ENCODE measurements at places on chromosomes 5 and 9.

GRCh38 chr9:95044731-95045508, 272.6 kb downstream of the FANCC start:
- no peak for DNase-seq

- DNase-seq, result no peak
Measured at GRCh38 chr9:3308609-3309008, 217.2 kb downstream of the RFX3 start.

DNA sequence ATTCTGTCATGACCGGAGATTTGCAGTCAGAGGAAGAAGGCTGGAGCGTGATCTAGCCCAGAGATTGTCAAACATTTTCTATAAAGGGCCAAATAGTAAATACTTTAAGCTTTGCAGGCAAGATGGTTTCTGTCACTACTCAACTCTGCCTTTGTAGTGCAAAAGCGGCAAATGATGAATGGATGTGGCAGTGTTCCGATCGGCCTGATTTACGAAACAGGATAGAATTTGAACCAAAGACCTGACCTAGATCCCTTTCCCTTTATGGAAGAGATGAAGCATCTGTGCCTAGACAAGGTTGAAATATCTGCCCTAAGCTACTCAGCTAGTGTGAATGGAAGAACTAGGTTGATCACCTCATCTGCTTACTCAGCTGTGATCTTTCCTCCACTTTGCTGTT, 209.5 kb downstream of the YTHDC2 start:
- DNase-seq, result no peak

- no peak for DNase-seq
Measured at GRCh38 chr5:137439645-137440044, 59.5 kb downstream of the SPOCK1 start.

GRCh38 chr9:136078024-136078423, 17.1 kb downstream of the NACC2 start:
- no peak for DNase-seq

DNA sequence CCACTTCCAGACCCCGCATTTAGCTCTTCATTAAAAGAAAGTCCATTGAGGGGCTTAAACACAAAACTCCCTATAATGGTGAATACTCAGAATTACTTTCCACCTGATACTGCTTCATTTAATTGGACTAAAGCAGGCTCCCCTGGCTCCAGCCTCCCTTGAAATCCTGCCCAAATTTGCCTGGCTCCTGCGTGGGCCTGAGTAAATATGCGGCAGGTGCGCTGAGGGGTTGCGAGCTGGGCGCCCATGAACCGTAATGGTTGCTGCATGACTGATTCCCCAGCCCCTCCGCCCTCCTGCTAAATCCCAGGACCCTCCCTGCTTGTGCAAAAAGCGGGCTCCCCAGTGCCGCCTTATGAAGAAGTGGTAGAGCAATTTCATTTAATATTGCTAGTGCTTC, 639.7 kb downstream of the BNC2 start:
- no peak for DNase-seq

DNA sequence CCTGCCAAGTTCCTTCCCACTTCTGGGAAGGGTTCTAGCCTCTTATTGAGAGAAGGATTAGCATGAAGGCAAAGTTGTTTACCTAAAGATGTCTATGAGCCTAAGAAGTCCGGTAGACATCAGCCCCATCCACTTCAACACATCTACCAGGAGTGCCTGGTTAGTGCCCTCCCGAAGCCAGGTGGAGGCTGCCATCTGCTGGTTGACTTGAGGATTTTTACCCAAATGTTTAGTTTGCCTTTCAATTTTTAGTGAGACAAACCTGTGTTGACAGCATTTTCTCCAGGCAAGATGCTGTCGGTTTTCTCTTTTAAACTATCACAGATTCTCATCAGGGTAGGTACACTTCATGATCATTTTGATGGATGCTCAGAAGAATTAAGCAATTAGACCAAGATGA, 83.6 kb upstream of the TNFSF8 start:
- DNase-seq, result peak; percentile 22

DNA sequence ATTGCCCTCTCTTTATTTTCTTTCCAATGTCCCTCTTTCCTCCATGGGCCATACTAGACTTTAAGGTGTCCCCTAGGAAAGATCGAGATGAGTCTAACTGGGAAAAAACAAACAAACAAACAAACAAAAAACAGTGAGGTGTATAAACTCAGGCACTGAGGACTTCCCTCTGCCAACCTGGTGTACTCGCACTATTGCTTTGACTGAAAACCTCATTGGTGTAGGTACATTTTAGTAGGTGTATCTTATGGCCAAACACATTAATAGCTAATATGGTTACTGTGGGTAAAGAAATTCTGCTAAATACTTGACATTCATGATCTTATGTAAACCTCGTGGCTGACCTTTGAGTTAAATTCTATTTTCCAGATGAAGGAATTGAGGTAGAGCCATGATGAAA, 74.3 kb downstream of the TNC start:
- no peak for DNase-seq

DNA sequence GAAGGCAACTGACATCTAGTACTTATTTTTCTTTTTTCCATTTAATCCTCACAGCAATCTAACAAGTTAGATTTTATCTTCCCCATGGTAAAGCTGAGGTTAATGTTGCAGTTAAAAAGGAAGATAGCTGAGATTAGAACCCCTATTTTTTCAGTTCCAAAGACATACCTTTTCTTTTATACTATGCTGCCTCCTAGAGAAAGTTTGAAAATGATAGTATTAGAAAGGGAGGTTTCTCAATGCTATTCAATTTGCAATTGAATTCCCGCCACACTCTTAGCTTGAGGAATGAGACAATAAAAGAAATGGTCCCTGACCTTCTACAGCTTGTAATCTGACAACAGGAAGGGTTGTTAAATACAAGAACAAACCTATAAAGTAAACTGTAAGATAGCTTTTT, 195.9 kb upstream of the TRIM32 start:
- no peak for DNase-seq

GRCh38 chr9:97059626-97060025, 20.7 kb upstream of the CTSV start:
- no peak for DNase-seq

- DNase-seq, result no peak
Measured at GRCh38 chr9:93354451-93354850, 97.0 kb upstream of the FAM120A start.

DNA sequence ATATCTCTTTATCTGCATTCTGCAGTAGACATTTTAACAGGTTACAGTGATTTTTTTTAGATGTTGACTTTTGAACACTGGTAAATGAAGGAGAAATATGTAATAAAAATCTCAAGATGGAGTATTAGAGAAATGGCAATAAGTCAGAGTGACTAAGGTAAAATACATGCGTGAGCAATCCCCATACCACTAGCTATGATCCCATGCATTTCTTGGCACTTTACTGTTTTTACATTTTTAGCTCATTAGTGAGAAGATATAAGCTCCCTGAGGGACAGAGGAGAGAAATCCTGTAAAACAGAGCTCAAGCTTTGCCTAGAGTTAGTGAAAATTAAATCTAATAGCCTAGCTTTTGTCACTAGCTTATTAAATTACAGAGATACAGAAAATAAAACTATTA, 181.9 kb upstream of the TRPM3 start:
- DNase-seq, result no peak

DNA sequence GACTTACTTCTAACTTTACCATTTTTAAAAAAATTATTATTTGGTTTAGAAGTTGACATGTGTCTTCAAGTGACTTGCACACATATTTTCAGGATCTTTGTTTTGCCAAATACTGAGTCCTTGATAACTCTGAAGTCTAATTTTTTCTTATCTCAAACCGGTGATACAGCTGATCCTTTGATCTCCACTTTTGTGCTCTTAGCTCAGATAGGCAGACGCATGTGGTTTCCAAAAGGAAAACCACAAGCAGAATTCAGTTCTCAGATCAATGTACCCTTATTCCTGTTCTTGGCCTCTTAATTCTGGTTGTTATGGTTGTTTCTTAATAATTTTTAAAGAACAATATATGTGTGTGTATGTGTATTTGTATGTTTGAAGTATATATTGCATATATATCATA, 238.3 kb upstream of the EDIL3 start:
- no peak for DNase-seq

DNA sequence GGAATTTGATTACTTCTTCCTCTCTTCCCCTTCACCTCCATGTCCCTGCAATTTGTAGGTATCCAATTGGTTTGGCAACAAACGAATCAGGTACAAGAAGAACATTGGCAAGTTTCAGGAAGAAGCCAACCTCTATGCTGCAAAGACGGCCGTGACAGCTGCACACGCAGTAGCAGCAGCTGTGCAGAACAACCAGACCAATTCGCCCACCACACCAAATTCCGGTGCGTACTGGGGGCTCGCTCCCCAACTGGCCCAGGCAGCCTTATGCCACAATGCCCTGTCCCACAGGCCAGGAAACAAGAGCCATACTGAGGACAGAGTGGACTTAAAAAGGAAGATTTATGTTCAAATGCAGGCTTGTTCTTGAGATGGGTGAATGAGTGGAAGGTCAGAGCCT, 213.5 kb downstream of the PBX3 start:
- no peak for DNase-seq

GRCh38 chr9:112380825-112381221, 915 bp downstream of the HSDL2 start:
- DNase-seq, result no peak

DNA sequence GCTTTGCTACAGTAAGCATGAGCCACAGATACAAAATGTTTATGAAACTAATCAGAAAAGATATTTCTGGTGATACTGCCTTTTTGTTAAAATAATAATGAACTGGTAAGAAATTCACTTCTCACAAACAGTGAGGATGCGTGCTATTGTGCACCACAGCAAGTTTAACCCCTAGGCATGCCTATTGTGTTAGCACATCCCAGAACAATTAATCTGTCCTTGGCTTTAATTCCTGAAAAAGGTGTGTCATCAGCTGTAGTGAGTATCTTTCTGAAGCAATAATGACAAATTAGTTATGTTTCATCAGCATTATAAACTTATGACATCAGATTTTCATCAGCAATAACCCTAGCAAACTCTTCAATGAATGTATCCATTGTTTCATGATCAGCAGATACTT, 1307.2 kb downstream of the EFNA5 start:
- DNase-seq, result no peak

DNA sequence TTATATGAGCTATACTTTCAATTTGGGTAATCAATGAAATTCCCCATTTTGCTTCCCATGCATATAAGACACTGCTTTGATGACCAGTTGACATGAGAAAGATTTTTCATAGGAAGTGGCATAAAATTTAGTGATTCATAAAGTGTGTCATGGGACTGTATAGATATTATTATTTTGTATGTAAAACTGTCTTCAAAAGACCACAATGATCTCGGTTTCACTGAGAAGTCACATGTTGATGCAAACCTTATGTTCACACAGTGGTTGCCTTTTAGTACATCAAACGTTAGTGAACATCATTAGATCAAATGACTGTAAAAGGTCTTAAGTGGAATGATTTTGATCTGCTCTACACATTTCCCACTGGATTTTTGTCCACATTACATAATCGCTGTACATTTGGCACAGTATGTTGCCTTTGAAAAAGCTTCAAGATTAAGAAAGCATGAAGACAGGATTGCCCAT, 349.2 kb upstream of the MEF2C start:
- DNase-seq, result no peak

DNA sequence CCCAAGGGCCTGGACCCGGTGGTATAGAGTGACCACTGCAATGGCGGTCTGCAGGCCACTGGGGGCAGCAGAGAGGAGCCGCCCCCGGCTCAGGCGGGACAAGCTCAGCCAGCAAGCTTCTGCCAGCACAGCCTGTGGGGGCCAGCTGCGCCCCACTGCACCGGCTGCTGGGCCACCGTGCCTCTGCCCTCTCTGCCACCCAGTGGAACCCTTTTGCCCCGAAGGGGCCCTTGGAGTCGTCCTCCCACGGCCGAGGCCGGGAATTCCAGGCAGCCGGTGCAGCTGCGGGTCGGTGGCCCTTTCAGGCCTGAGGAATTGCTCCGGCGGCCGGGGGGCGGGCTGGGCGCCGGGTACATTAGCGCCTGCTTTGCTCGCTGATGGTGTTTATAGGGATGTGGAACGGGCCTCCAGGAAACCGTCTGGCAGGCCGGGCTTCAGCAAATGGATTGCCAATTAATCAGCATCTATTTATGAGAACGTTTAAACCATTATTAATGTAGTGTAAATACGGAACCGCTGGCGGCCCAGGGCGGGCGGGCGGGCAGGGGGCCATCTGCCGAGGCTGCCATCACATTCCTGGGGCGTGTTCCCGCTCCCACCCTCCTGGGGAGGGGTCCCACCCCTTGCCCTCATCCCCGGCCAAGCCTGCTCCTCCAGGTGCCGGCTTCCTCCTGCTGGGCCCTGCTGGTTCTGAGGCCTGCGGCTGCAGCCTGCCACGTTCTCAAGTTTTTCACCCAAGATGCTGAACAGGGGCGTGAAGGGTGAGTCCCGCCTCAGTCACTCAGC, 127.4 kb downstream of the BARX1 start:
- no peak for DNase-seq

DNA sequence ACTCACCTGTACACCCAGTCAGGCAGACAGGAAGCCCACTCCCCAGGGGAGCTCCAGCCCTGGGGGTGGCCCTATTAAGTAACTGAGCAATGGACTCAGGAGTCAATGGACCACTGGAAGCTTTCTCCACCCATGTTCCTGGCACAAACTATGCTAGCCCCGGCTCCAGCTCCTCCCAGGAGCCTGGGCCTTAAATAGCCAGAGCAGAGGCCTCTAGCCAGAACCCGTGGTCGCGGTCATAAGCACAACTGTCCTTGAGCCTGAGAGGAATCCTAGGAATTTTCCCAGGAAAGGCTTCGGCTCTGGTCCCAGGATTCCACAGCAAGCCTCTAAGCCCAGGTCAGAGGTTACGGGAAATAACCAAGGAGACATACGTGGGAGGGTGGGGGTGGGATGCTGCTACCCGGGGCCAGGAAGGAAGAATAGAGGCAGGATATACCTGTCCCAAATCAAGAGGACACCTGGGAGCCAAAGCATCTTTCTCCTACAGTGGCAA, 5.5 kb downstream of the SEPTIN8 start:
- no peak for DNase-seq

DNA sequence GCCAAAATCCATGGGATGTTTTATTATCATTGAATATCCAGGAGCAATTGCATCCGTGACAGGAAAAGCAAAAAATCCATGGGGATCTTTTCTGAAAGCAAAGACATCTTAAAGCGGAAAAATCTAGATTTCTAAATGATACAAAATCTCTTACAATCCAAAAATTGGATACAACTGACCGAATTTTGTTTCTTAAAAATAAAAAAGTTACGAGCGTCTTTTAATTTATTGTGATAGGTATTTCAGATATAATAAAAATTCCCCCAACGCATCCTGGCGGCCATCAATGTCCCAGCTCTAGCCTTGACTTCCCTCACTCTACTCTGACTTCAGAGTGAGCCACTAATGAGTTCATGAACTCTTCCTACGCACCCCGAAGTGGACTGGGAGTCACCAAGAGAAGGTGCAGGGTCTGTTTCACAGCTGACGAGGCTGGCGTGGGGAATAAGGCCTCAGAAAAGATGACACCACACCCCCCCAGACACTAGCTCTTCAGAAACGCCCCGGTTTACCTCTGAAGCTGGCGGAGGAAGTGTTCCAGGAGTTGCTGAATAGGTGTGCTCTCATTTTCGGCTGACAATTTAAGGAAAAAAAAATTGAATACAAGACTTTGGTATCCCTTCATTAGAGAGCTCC, 3.4 kb downstream of the BRD9 start:
- no peak for DNase-seq

- DNase-seq, result no peak
Measured at GRCh38 chr5:138964647-138965201, 89.6 kb upstream of the LRRTM2 start.
